Lower lobe of right lung (tissue), 2 donors: ENCODE measurements at places on chromosomes 4 and X.
A peak's percentile ranks its signal among the peaks of the same experiment; 100 is the strongest.

- no peak for DNase-seq
These were observed 733.7 kb upstream of the CT83 start for GRCh38 chrX:117196481-117196880.

DNA sequence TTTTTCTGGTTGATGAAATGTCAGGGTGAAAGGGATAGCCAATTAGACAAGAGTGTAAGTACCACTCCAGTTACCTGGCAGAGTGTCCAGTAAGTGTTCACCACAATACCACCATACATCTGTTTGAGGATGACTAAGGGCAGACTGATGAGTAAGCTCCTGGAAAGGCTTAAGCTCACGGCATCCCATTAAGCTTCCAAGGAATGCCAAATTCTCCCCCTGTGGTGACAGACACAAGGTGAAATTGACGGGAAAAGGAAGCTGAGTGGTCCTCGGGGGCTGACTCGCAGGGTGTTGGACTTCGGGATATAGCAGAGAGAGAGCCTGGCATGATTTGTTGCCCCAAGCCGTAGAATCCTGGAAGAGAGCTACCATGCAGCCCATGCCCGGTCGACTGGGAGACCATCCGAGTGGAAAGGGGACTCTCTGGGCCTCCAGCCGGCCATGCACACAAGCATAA lies 7.6 kb upstream of the BST1 start:
- no peak for DNase-seq

GRCh38 chrX:109732017-109732801 lies 848 bp downstream of the ACSL4 start:
- no peak for DNase-seq

DNA sequence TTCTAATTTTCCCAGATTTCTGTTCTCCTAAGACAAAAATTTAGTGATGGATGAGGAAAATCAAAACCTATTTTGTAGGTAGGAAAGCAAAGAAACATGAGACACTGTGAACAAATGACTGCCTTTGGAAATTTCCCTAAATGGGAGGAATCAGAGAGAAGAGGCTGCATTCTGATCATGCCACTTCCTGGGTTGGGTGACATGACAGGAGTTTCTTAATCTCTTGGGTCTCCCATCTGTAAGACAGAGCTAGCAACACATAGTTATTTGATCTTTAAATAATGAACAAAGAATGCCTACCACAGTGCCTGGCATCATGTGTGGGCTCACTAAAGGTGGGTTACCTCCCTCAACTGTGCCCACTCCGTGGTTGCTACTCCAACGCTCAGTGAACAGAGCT lies 57.1 kb downstream of the CCDC149 start:
- DNase-seq, result no peak

DNA sequence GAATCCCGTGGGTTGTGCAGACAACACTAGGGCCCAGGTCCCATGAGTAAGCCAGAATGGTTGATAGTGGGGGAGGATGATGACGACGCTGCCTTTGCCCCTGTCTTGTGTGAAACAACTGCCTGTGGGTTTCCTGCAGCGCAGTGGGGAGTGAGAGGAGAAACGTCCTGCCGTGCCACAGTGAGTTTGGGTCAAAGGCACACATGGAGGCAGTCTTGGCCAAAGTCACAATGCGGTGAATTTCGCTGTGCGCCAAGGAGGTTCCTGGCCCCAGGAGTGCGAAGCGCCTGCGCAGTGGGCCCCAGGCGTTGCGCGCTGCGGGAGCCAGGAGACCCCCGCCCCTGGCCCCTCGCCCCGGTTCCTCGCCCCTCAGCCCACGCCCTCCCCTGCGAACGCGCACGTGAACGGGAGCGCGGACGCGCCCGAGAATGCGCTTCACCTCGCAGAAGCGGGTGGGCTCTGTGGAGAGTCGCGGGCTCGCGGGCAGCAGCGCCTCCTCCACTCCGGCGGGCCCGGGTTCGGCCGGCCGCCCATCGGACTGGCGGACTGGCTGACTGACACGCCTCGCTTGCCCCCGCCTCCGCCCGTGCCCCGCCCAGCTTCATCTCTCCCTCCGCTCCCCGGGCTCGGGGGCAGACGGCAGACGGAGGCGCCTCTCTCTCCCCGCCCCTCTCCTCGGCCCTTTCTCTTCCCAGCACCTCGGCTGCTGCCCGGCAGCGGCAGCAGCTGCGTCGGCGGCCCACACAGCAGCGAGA lies at the start of gene NUDT10:
Gene NUDT10 (plus strand): TSS at position 635 of the 755 bp plus-strand sequence. CDS start 144 bp downstream, outside the sequence.
- peak; percentile 43 for DNase-seq

- DNase-seq, result no peak
These were observed 64.6 kb downstream of the REELD1 start for GRCh38 chr4:146278986-146279385.

DNA sequence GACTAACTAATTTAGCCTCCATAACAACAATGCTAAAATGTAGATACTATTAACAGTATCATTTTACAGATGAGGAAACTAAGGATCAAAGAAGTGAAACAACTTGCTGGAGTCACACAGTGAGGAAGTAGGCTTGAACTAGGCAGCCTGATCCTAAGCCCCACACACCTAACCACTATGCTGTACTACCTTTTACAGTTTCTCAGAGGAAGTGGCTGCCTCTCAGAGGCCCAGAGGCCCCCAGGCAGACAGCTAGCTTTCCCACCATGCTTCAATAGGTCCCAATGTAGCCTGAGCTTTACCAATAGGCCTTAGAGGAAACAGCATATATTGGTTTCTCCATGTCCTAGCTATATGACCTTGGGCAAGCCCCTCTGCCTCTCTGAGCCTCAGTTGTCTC lies 69.4 kb upstream of the PJA1 start:
- no peak for DNase-seq

DNA sequence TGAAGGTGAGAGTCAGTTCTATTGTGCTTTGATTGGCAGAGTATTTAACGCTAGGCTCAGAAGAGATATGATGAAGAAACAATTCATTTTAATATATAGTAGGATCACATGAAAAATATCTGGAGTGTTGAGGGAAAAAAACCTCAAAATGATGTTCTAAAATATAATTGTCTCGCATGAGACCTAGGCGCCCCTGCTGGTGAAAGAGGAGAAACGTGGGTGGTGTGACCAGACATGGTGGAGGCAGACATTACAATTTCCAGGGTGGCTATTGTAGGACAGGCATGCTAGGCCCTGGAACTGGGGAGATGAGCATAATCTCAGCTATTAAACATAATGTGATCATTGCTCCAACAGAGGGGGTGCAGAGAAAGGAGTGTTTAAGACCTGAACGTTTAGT lies 210.0 kb downstream of the HS3ST1 start:
- no peak for DNase-seq
